ENCODE measurements at places on chromosomes 13 and 19. TPM values are rescaled to one million over a fixed set of nuclear protein-coding genes. Genes with fewer than 3 reads are reported as not detected.
A peak's percentile ranks its signal among the peaks of the same experiment; 100 is the strongest.

CACNG7 gene
- 27.3 TPM for total RNA-seq

- DNase-seq, result peak; percentile 77
- no peak overlapping the region for H3K27ac ChIP-seq
- H3K27me3 ChIP-seq, result no peaks in the 10 kb centered on the region
- peaks cover 5% of the 10 kb centered on the region for H3K4me1 ChIP-seq
- H3K4me3 ChIP-seq, result peak overlapping the region; percentile 34
- no peaks in the 10 kb centered on the region for H3K36me3 ChIP-seq
Observed at GRCh38 chr13:24670961-24671381, 9.2 kb upstream of the ATP12A start.

DNA sequence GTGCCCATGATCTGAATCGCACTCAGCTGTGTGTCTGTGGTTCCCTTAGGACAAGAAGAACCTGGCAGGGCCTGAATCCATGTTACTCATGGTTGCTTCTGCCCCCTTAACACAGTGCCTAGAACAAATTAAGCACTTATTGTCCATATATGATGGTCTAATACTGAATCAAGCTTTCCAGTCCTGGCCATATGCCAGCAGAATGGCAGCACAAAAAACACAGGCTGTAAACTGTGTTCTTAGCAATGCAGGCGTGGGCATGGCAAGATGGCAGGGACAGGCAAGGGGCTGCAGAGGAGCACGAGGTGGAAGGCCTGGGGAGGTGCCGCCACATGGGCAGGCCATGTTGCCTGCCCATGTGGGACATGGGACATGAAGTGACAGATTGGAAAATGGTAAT is 68.2 kb downstream of the LATS2 start:
- H3K27me3 ChIP-seq, result no peaks in the 10 kb centered on the region
- no peaks in the 10 kb centered on the region for H3K36me3 ChIP-seq
- no peak for DNase-seq

DNA sequence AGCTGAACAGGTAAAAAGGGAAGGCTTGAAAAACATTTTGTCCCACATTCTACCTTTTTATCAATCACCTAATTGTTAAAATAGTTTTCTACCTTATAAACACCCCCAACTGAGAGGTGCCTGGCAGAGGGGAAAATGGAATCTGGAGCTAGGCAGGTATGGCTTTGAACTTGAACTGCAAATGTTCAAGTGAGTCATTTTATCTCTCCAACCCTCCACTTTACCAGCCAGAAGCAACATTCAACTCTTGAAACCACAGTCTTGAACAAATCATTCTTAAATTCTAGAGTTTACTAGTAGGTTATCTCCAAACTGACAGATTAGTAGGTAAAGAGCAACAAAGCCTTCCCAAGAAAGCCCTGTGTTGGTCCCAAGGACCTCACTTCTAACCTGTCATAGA is 116.9 kb downstream of the ABCC4 start:
- no peaks in the 10 kb centered on the region for H3K36me3 ChIP-seq
- DNase-seq, result no peak
- no peak overlapping the region for H3K27ac ChIP-seq

- H3K4me1 ChIP-seq, result no peaks in the 10 kb centered on the region
- no peak overlapping the region for H3K27ac ChIP-seq
- no peaks in the 10 kb centered on the region for H3K36me3 ChIP-seq
- H3K4me3 ChIP-seq, result no peak overlapping the region
- peaks cover 11% of the 10 kb centered on the region for H3K27me3 ChIP-seq
- no peak for DNase-seq
Observed at GRCh38 chr19:57382806-57383488, 6.7 kb upstream of the ZNF548 start.

- no peaks in the 10 kb centered on the region for H3K27me3 ChIP-seq
- no peak overlapping the region for H3K4me3 ChIP-seq
- H3K36me3 ChIP-seq, result no peaks in the 10 kb centered on the region
- H3K4me1 ChIP-seq, result no peaks in the 10 kb centered on the region
Observed at GRCh38 chr13:40613192-40613818, 53.1 kb downstream of the FOXO1 start.

ZNF444 gene
- 51.8 TPM for total RNA-seq

Measured in neural progenitor cell (in vitro differentiated cells).